GM23338 (cell line): ENCODE measurements at places on chromosomes 3 and 15. TPM values are rescaled to one million over a fixed set of nuclear protein-coding genes. Genes with fewer than 3 reads are reported as not detected.

- no peak for DNase-seq
Observed at GRCh38 chr3:134869153-134869726, 74.2 kb downstream of the EPHB1 start.

Gene FGF12
- total RNA-seq, result 6.0 and 7.6 TPM in 2 replicates

DNA sequence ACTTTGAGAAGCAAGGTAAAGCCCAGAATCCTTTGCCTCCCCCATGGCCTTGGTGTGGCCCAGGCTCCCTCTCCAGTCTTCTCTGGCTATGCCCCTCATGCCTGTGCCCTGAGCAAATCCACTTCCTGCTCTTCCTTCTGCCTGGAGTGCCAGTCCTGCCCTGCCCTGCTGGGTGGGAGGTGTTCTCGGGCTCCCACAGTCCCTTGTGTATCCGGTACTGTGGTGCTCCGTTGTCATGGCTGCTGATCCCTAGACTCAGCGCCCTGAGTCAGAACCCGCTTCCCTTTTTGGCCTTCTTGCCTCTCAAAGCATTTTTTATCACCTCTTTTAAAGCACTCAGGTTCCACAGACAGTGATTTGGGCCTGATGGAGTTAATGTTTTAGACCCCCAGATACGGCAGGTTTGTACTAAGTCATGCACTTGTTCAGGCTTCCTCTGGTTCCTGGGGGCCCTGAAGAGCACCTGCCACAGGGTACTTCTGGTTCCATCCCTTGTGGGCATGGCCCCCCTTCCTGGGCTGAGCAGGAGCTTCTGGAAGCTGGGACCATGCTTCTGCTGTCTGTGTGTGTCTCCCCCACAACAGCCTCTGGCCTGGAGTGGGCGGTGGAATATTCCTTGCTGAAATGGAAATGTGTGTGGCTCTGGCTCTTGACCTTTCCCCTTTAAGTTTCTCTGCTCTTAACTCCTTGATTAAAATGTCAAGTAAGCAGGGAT is 29.6 kb upstream of the ADAMTS7 start:
- no peak for DNase-seq

DNA sequence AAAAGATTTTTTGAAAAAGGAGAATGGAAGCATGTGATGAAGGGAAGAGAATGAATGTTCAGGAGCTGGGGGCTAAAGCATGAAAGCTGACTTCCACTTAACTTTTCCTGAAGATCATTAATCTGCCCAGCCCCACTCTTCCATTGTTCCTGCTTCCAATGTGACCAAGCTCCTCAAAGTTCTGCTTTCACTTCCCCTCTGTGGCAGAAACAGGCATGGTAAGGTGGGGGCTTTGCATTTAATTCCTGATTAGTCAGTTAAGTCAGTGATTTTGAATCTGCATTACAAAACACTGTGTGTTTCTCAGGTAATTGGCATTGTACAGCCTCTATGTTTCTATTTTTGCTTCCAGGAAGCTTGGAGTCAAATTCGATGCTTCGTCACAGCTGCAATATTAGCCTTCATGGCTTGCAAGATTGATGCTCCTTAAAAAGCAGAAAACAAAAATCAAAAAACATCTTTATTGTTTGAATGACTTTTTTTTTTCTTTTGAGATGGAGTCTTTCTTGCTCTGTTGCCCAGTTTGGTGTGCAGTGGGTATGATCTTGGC is 7.3 kb upstream of the TM6SF1 start:
- DNase-seq, result no peak

Gene GPR149
- 0.21 TPM in 1 of 2 replicates, not detected in the other for total RNA-seq

- peak; percentile 42 for DNase-seq
Observed at GRCh38 chr15:68204776-68205557, at the start of gene CALML4. TSS of gene CALML4 (minus strand) at chr15:68205332. CDS start at chr15:68205247, 85 bp downstream.

DNA sequence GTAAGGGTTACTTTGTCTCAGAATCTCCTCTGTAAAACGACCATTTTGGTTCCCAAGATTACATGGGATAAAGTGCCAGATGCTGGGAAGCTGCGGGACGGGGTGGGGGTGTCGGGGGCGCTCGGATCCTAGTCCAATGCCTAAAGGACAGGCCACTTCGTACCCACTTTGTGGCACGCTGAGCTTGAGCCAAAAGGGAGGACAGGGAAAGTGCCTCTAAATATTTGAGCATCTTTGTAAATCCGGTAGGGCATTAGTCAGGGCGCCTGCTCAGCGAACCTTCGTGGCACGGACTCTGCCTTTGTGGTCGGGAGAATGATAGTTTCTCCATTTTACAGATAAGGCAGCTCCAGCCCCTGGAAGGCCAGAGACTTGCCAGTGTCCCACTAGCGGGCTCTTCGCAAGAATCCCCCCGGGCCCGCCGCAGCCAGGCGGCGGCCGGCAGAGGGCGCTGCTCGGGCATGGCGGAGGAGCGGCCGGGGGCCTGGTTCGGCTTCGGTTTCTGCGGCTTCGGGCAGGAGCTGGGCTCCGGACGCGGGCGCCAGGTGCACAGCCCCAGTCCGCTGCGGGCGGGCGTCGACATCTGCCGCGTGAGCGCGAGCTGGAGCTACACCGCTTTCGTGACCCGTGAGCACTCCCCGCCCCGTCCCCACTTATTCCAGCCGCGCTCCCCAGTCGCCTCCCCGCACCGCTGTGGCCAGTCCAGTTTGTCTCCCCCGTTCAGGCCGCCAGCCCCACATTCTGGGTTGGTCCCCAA is 1.8 kb downstream of the RCCD1 start:
- DNase-seq, result peak; percentile 92

GRCh38 chr3:13612829-13613228 is 63.9 kb downstream of the FBLN2 start:
- DNase-seq, result no peak

Gene GOLGA6B
- total RNA-seq, result not detected in 2 replicates

DNA sequence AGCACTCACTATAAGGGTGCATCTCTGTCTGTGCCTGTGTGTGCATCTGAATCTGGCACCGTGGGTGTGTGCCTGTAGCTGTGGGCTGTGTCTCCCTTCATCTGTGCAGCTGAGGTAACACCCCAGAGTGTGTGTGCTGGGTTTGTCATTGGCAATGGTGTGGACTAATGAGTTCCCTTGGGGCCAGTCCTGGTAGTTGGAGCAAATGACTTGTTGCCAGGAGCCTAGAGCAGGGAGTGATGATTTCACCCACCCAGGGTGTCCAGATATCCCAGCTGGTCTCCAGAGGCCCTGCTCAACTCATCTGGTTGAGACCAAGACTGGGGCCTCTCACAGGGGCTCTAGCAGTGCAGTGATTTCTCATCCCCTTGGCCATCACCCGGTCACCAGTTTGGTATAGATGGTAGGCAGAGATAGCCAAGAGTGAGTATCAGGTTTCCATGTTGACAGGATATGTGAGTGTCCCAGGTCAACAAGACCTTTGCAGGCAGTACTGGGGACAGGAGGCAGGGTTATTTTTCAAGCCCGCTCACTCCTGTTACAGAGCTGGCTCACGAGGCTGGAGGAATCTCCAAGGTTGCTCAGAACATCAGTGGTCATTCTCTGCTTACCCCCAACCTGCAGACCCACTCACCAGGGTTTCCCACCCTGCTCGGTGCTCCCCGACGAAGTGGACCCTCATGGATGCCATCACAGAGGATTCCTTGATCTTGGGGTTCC is 4.1 kb upstream of the HDAC11 start:
- no peak for DNase-seq

GRCh38 chr3:41638381-41638780 is 323.5 kb downstream of the ULK4 start:
- DNase-seq, result no peak

- DNase-seq, result peak; percentile 56
Observed at GRCh38 chr15:53978253-53978906, at the start of gene UNC13C. TSS of gene UNC13C (plus strand) at chr15:53978441. CDS start at chr15:54012904, 34,463 bp downstream.

- DNase-seq, result no peak
Observed at GRCh38 chr3:35647461-35647860, 8.1 kb downstream of the ARPP21 start.

Gene ZFAND6
- total RNA-seq, result 292 and 346 TPM in 2 replicates

DNA sequence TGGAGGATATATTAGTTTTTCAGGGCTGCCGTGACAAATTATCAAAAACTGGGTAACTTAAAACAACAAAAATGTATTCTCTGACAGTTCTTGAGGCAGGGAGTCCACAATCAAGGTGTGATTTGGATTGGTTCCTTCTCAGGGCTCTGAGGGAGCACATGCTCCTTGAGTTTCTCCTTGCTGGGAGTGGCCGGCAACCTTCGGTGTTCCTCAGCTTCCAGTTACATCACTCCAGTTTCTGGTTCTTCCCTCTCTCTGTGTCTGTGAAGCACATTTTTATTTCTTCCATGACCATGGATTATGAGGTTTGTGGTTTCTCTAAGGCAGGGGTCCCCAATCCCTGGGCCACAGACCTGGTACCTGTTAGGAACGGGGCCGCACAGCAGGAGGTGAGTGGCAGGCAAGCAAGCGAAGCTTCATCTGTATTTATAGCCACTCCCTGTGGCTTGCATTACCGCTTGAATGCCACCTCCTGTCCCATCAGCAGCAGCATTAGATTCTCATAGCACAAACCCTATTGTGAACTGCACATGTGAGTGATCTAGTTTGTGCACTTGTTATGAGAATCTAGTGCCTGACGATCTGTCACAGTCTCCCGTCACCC is 24.3 kb downstream of the LRRC28 start:
- DNase-seq, result peak; percentile 19

DNA sequence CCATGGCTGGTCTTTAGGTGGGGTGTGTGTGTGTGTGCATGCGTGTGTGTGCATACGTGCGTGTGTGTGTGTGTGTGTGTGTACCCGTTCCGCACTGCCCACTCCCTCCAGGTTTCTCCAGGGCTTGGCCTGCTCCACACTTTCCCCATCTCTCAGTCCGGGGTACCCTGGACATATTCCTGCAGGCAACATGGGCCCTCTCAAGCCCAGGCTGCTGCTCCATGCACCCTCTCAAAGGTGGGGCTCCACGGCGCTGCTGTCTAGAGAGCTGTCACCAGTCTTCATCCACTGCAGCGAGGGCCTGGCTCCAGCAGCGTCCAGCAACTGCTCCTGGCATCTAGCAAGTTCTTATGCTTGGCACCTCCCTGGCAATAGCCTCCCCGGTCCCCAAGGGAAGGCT is 86.1 kb downstream of the ATP10A start:
- no peak for DNase-seq

DNA sequence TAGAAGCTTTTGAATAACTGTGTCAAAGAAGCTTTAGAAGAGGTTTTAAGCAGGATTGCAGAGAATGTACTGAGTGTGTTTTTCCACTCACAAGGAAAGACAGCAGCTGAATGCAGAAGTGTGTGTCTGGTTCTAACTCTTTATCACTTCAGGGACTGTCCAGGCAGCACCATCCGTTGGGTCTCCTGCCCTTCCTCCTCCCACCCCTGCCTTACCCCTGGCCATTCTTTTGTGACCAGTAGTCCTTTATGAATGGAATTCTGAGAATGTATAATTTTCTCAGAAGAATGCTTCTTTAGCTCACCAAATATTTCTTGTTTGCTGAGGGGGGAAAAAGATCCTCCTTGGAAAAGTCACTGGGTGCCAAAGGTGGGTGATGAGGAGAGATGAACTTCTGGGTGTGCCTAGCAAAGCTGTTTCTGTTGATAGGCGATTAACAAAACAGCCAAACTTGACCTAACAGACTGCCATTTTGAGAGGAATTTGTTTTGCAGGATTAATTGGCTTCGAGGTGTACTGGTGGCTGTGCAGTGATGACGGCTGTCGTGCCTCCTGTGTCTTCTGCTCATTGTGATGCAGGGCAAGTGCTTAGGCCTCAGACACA is 70.9 kb downstream of the IGF1R start:
- no peak for DNase-seq

Gene BTLA
- not detected in 2 replicates for total RNA-seq

Gene VGLL3
- 4.5 and 7.3 TPM in 2 replicates for total RNA-seq

DNA sequence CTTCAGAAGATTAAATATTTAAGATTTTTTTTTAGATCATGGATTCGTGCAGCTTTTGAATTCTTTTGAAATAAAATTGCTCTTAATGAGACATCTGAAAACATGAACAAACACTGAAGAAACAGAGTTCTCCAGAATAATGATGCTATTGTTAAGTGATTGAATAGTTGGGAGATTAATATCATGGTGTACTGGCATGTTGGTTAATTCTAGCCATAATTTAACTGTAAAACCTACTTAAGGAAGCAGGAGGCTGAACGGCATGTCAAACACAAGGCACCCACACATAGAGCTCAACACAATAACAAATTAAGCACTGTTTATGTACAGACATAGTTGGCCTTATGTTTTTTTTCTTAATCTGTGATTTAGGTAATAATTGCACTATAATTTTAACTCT is 185.6 kb downstream of the RBMS3 start:
- DNase-seq, result no peak

Gene GREM1
- total RNA-seq, result 0.12 and 1.0 TPM in 2 replicates

DNA sequence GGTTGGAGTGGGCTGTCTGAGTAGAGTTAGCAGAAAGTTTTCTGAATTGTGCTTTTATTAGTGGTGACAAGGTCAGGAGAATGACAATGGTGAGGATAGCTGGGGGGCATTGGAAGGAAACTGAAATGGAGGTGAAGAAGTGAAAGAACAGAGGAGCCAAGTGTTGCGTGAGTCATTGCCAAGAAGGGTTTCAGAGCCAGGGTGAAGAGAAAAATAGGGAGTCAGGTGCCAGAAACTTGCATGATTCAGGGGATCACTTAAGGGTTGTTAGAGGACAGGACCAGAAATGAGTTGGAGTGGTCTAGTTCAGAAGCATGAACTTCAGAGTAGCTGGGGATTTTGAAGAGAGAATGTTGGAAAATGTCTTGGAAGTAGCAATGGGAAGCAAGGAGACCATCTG is 86.0 kb upstream of the GALNT15 start:
- no peak for DNase-seq

- DNase-seq, result peak; percentile 19
Observed at GRCh38 chr3:126782536-126782935, 78.5 kb downstream of the CHCHD6 start.

- no peak for DNase-seq
Observed at GRCh38 chr15:65110676-65111292, 4.2 kb downstream of the UBAP1L start.

GRCh38 chr15:78225783-78226541 is 8.4 kb downstream of the ACSBG1 start:
- DNase-seq, result no peak

DNA sequence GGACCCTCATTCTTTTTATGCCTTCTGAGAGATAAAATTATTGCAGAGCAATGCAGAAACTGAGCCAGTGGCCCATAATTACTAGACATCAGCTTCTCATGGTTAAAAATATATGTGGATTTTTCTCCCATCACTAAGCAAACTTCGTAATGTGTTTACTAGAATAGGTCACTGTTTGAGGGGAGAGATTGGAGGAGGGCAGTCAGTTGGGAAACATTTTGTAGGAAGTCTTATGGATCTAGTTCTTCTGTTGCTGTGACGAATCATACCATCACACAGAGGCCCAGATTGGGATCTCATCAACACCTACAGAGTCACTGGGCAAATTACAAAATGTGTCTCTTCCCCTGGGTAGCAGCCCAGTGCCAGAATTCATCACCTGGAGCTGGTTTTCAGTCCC is 81.4 kb downstream of the PDE8A start:
- no peak for DNase-seq

Gene WDR93
- 0.14 TPM in 1 of 2 replicates, not detected in the other for total RNA-seq

Gene HGD
- not detected in 2 replicates for total RNA-seq

Gene GOLGA6L9
- total RNA-seq, result 12.7 and 13.0 TPM in 2 replicates

Gene NKTR
- 88.2 and 117 TPM in 2 replicates for total RNA-seq

Gene GUCA1C
- not detected in 2 replicates for total RNA-seq

GRCh38 chr3:120324190-120324589 is 25.0 kb downstream of the LRRC58 start:
- DNase-seq, result no peak

Gene ACKR4
- total RNA-seq, result not detected in 2 replicates
